Inflammatory macrophage treated with lipopolysaccharide for 1 hour (primary cell): ENCODE measurements at places on chromosomes 3 and 15.

DNA sequence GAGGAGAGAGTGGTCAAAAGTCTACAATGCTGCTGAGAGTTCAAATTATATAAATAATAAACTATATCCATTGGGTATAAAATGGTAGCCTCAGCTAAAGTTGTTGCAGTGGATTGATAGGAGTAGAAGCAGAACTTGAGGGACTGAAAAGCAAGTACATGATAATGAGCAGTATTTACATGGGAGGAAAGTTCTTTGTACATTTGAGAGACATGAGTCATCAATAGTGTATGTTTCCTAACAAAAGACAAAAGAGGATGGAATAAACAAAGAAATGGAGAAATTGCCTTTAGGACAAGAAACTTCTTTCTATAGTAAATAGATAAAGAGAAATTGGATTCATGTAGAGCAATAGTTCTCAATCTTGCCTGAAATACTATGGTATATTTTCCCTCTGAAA, 110.0 kb upstream of the PLSCR5 start:
- DNase-seq: no peak

DNA sequence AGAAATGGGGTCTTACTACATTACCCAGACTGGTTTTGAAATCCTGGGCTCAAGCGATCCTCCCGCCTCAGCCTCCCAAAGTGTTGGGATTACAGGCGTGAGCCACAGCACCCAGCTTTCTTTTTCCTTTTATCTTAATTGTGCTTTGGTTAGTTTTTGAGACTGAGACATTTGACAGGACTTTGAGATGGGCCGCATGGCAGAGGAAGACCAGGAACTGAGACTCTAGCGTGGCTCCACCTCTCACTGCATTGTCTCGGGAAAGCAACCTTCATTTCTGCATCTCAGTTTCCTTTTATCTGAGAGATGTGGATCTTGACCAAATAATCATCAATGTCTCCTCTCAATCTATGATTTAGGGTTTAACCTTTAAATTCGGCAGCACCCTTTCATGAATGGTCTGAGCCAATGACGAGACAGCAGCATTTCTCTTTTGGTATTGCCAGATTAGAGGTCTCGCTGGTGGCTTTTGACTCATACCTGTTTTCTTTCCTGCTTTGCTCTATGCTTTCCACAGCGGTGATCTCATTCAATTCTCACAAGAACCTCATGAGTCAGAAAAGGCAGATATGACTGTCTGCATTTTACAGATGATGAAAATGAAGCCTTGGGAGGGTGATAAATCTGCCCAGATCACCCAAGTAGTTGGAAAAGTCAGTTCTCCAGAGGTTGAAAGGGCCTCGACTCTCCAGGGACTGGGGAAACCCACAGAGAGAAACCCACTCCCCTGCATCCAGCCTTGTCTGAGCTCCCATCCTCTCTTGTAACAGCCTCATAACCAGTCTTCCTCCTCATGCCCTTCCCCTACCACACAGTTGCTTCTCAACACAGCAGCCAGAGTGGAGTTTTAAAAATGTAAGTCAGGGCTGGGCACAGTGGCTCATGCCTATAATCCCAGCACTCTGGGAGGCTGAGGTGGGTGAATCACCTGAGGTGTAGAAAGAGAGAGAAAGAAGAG, 84.8 kb upstream of the FOXB1 start:
- no peak for DNase-seq

DNA sequence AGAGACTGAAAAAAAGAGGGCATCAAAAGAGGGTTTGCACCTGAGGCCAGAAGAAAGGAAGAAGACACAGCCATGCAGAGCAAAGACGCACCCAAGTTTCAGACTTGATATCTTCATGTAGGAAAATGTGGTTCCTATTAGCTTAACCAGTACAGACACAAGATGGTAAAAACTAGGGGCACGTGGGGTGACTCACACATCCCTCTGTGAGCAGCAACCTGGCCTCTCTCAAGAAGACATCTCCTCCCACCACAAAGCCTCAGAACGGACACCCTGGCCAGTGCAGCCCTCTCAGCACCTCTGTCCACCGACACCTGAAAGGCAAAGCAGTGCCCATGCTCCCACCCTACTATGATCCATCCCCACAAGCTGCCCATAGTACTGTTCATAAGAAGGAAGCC, 33.3 kb downstream of the GLB1 start:
- no peak for DNase-seq

- DNase-seq: no peak
Observed at GRCh38 chr15:57297163-57297593, 79.1 kb upstream of the CGNL1 start.

DNA sequence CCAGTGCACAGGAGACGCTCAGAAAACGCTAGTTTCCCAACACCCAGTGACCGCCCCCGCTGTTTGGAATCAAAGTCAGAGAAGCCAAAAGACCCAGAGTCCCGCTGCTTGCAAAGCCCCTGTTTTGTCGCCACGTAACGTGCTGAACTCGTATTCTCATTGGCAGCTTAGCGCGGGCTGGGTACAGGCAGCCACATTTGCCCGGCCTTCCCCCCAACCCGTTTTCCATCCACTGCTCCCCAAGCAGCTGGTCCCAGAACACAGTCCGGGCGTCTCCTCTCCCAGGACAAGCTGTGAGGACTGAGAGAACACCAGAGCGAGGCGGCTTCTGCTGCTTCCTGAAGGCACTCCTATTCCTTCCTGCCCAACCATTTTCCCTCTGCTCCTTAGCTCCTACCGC, 54.8 kb downstream of the RASGRF1 start:
- DNase-seq: no peak

DNA sequence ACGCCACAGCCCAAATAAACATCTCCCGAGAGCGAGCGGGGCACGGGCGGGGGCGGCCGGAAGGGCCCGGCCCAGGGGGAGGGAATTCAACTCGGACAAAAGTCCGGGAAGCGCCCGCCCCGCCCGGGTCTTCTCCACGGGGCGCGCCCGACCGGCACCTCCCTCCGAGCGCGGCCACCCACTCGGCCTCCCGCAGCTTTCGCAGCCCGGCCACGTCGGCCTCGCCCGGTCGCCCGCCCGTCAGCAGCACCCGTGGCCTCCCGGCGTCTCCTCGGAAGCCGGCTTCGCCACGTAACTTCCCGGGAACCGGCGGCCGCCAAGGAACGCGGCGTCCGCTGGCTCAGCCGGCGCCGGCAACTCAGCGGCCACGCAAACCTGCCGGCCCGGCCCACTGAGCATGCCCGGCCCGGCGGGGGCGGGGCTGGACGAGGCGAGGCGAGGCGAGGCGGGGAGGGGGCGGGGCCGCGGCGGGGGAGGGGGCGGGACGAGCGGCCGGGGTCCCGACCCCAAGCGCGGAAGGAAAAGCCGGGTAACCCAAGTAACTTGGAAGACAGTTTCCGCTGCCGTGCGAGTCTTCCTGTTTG, at the start of gene TJP1:
Gene TJP1, minus strand, starts transcription at position 369 of the 584 bp plus-strand sequence. CDS start 440 bp downstream, outside the sequence.
- DNase-seq: no peak
